ENCODE measurements at places on chromosomes 4 and X.

DNA sequence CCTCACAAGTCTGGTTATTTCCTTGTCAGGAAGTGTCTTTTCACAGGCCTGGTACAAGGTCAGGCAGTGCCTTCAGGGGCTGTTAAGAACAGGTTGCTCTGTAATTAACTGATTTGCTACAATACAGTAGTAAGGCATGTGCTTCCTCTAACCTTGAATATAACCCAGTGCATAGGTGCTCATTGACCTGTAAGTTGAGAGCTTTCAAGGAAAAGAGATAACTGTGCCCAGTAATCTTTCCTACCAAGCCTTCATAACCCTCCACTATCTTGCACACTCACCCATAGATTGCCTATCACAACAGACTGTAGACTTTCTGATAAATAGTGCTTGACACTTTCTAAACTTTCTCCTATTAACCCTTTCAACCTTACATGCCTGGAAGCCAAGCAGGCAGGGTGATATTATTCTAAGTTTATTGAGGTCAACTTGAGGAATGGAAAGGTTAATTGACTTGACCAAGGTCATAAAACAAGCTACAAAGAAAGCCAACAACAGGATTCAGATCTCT, 148.1 kb downstream of the PPARGC1A start:
- DNase-seq = no peak

DNA sequence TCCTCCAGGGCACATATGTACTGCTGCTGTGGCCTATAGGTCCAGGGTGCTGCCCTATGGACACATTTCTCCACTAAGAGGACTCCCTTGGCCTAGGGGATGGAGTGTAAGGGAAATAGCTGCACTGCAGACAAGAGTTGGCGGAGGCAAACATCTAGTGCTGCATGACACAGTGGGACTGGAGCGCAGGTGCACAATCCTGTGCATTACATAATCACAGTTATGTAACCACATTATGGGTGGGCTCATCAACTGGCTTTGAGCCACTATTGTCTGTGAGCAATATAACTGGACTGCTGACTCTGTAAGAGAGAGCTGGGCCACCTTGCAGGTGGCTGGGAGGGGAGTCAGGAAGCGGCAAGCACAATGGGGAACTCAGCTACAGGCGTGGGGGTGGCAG, 3.2 kb upstream of the TIGD2 start:
- no peak for DNase-seq

DNA sequence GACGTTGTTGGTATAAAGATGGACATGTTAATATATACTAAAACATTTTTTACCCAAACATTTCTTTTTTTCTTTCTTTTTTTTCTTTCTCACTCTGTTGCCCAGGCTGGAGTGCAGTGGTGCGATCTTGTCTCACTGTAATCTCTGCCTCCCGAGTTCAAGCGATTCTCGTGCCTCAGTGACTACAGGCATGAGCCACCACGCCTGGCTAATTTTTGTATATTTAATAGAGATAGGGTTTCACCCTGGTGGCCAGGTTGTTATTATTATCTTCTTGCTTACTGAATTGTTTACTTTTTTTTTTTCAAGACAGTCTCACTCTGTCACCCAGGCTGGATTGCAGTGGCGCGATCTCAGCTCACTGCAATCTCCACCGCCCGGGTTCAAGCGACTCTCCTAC, 68.8 kb downstream of the HOPX start:
- no peak for DNase-seq

GRCh38 chr4:41015016-41015675, 199.2 kb downstream of the APBB2 start:
- no peak for DNase-seq

GRCh38 chrX:66024092-66024467, 15.8 kb downstream of the VSIG4 start:
- no peak for DNase-seq

DNA sequence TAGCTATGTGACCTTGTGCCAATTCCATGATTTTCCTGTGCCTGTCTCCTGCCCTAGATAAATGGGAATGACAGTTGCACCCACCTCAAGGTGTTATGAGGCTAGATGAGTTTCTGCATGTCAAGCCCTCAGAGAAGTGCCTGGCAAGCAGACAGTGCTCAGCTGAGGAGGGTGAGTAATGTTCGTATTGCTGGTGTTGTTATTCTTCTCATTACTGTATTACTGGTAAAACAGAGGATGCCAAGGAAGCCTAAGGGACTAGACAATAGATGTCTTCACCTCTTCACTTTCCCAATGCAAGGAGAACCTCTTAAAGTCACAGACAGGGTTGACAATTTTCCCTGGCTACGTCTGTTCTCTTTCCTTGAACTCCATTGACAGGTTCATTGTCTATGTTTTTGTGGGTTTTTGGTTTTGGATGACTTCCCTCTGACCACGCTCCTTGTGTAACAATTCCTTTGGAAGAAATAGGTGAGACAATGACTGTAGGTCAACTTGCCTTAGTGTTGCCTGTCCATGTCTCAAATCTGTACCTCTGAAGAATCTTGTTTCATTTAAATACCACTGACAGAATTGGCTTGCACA, 19.2 kb downstream of the ETDC start:
- no peak for DNase-seq

DNA sequence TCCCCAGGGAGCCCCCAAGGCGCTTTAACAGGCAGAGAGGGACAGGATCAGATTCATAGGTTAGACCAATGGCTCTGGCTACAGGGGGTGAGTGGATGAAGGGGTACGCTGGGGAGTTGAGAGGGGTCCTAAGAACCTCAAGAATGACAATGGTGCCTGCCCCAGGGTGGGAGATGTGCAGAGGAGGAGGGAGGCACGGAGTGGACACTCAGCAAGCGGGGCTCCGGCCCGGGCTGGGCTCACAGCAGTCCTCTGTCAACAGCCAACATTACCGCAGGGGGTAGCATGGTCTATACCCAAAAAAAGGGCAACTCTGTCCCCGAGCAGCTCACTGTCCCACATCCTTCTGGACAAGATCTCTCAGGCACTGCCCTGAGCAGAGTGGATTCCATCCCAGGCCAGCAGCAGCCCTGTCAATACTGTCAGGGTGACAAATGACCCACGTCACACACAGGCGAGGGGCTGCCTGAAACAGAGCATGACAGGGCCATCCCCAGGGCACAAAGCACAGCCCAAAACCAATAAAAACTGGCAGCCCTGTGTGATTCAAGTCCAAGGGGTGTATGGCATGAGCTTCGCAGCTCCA, 47.7 kb upstream of the PPP2R2C start:
- no peak for DNase-seq

DNA sequence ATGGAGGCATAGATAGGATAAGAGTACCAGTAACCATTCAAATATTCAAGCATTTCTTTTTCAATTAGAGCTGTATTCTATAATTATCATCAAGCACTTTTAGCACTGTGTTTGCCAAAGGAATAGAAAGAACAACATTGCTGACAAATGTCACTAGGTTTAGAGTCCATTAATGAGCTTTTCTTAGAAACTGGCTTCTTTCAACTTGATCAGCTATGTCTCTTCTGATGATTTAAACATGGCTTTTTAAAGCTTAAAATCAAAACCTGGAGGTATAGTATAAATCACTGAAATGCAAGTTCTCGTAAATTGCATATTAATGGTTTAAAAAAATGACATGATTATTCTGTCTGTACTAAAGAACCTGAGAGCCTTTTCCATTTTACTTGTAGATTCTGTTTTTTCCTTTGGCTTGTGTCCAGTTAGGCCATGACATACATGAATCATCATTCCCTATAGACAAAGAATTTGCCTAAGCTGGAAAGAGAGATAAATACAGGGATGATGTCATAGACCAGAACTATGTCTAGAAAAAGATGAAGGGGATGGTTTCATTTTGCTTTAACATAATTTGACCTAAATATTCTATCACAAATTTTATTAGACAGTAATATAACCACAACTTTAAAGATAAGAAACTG, 340.1 kb upstream of the CTSO start:
- DNase-seq = no peak

- DNase-seq = no peak
Observed at GRCh38 chr4:38468339-38468866, 195.6 kb upstream of the KLF3 start.

DNA sequence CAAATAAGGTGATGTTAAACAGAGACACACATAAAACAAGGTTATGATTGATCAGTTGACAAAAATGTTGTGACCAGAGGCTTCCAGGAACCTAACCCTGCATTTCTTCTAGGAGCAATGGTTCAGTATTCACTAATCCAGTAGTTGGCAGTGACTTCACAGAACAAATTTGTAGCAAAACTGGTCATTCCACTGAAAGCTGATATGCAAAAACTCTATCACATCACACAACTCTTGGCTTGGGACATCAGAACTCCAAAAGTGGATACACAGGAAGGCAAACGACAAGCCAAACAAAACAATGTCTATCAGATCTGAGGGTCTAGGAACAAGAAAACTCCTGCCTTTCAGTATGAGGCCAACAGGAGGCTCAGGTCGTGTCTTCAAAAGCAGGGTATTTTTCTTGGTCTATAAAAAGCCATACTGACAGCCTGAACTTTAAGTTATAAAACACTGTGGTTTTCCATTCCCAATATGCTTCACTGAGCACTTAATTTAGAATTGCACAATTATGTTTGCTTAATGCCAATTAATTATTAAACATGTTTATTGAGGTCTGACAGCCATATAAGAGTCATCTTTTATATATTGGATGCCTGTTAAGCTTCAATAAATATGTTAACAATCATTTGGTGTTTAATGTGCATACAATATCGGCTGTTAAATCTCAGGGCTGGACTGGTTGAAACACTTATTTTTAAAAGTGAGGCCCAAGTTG, 45.6 kb downstream of the SOD3 start:
- no peak for DNase-seq

DNA sequence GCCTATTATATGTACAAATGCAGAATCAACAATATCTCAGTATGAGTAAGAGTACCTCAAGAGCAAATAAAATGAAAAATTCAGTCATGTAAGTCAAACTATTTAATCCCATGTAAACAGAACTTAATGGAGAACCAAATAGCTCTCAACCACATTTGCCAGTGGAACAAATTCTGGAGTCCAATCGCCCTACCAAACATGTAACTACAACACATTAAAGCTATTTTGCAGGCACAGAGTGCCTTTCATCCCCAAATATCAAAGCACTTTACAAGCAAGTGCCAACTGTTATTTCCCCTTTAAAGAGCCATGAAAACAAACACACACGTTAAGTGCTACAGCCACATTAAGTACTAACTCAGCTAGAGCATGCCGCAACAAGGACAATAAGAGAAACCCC, 51.3 kb downstream of the PCDH19 start:
- DNase-seq = no peak

- DNase-seq = no peak
Observed at GRCh38 chrX:3175659-3176438, 134.6 kb downstream of the ARSF start.

GRCh38 chr4:99462875-99463464, 27.8 kb upstream of the ADH7 start:
- peak; percentile 24 for DNase-seq

GRCh38 chr4:1583051-1583785, 100.9 kb downstream of the FAM53A start:
- no peak for DNase-seq

DNA sequence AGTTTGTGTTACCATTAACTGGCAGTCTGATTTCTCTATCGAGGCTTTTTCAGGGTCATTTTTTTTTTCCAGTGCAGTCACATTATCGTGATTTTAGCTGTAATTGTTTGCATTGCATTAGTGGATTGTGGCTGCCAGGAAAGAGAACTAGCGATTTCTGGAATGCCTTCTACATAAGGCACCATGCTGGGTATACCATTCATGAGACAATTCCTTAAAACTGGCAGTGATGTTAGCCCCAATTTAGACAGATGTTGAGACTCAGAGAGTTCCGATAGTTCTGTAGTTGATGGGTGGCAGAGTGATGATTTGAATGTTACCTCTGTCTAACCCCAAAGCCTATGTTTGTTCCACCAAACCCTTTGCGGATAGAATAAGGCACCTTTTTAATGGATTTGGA, 175.4 kb upstream of the TENM3 start:
- no peak for DNase-seq

GRCh38 chr4:7530932-7531639, 96.4 kb upstream of the PSAPL1 start:
- DNase-seq = no peak

- DNase-seq = no peak
Observed at GRCh38 chr4:111037591-111038360, 414.9 kb upstream of the PITX2 start.

- DNase-seq = no peak
Observed at GRCh38 chr4:38311495-38312126, 351.4 kb downstream of the PTTG2 start.

DNA sequence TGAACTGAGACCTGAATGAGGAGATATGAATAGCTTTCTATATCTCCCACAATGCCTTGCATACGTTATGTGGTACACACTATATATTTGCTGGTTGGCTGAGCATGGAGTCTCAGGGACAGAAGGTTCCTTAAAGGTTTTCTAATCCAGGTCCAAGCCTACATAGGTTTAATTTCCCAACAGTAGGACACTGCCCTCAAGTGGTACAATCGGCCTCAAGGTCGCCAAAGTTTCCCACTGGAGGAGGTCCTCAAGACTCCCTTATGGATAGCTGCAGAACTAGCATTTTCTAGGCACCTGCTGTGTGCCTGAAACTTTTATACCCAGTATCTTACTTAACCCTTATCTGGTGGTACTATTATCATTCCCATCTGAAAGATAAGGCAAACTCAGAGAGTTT, 21.0 kb upstream of the EFNB1 start:
- DNase-seq = no peak

- no peak for DNase-seq
Observed at GRCh38 chrX:22057667-22058066, 25.5 kb downstream of the PHEX start.
